ENCODE measurements at places on chromosomes 2 and 18.

DNA sequence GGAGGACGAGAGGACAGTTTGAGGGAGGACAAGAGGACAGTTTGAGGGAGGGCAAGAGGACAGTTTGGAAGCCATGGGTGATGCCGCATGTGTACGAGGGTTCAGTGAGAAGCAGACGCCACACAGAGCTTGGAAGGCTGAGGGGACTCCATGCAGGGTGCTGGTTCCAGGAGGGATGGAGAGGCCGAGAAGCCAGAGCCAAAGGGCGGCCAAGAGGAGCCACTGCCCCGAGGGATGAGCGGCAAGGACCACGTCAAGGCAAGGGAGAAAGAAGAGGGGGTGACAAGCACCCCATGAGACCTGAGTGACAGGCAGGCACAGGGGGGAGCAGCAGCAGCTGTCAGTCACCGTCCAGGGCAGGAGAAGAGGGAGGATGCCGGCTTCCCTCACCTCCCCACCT, 385.7 kb upstream of the MYT1L start:
- no peak for DNase-seq

GRCh38 chr2:5070257-5070656, 621.9 kb upstream of the SOX11 start:
- DNase-seq = no peak

GRCh38 chr2:132729522-132729921, 59.5 kb upstream of the LYPD1 start:
- DNase-seq = no peak

GRCh38 chr2:45953376-45954027, 302.0 kb downstream of the PRKCE start:
- DNase-seq = no peak

GRCh38 chr2:174490051-174490450, 3.2 kb upstream of the GPR155 start:
- no peak for DNase-seq
